Naive thymus-derived CD8-positive, alpha-beta T cell (primary cell): ENCODE measurements at places on chromosomes 16 and 17.

- DNase-seq = no peak
Observed at GRCh38 chr16:83666449-83666848, 141.3 kb upstream of the HSBP1 start.

- no peak for DNase-seq
Observed at GRCh38 chr16:68772871-68773270, 35.8 kb downstream of the CDH1 start.

GRCh38 chr17:28807925-28808634 lies 34.5 kb downstream of the FAM222B start:
- DNase-seq = no peak

DNA sequence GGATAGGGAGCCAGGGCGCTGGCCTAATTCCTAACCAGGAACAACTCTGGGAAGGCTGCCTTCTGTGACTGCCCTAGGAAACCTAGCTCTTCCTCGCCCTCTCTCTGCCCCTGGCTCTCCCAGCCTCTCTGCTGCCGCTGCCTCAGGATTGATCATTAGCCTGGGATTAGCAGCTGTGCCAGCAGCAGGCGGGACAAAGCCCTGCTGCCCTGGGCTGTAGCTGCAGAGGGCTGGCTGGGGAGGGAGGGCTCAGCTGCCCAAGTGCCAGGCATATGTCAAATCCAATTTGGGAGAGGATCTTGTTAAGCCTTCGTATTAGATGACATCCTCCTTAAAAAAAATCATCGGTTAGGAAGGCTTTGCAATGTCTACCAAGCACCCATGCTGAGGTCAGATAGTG lies 144.8 kb upstream of the CCL2 start:
- no peak for DNase-seq

DNA sequence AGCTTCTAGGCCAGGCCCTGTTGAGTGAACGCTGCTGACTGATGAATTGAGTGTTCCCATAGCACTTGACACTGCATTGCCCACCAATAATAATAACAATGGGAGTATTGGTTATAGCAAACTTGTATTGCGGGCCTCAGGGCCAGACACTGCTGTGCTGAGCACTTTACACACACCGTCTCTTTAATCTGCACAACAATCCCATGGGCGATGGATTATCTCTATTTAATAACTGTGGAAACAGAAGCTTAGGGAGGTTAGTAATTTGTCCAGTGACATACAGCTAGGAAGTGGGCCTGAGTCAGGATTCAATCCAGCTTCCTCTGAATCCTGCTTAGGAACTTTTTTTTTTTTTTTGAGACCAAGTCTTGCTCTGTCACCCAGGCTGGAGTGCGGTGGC lies 11.2 kb downstream of the ARHGAP23 start:
- no peak for DNase-seq

DNA sequence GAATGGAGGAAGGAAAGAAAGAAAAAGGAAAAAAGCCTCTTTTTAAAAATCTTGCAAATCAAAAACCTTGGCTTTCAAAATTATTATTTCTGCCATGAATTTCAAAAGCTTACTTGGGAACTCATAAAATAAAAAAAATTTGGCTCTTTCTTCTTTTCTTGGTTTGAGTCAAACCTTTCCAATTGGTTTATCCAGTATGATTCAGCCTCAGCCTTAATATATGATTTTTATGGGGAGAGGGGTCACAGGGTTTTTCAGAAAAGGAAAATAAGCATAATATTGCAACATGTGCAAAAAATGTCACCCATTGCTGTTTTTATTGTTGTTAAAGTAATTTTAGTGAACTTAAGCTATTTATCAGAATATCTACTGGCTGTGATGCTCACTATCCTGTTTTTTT lies 31.2 kb upstream of the HAPSTR1 start:
- no peak for DNase-seq
